ENCODE measurements at places on chromosomes 2 and 18.
A peak's percentile ranks its signal among the peaks of the same experiment; 100 is the strongest.

DNA sequence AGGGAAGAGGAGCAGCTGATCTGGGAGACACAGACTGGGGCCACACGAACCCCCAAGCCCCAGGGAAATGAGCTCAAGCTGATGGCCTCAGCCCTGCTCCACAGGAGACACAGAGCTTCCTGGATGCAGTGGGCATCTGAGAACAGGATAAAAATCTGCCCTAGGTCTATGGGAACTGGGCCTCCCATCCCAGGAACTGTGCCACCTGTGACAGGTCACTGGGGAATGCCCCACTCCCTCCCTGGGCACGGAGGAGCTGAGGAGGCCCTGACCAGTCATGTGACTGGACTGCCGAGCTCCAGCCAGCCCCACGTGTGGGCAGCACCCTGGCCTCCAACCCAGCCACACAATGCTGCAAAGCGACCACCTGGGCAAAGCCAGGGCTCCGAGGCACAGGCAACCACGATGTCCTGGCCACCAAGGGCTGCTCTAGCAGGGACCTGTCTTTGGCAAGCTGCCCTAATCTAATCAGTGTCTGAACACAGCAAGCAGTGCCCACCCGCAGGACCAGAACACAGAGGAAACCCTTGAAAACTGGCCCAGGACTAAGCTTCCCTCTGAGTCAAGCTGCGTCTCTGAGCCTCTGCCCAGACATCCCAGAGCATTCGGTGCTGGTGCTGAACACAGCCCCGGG, 57.8 kb upstream of the ID2 start:
- no peak for DNase-seq

DNA sequence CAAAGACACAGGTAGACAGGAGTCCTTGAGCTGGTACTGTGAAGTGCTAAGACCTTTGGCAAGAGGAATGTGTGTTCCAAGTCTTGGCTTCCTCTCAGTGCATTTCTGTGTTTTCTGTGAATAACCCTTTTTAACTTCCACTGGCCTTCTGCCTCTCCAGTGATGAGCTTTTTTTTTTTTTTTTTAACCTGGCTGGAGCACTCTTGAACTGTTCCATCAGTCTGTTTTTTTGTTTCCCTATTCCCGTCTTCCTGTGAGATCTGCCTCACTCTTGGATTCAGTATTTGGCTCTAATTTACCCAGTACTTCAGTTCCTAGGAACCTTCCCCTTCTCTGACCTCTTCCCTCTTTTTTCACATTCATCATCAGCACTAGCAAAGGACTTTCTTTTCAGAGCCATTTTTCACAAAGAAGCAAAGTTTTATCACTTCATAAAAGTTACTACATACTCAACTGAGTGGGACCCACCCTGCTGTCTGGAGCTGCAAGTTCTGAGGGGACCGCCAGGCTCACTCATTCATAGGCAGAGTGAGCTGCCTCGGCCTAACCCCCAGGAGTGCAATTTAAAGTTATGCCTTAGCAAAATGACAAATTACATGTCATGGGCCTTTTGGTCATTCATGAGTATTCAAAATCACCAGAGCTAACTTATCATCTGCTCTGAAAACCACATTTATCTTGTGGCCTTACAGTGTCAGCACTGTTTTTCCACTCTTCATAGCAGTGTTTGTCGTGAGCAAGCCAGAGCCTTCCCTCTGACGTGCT, 126.9 kb upstream of the DAPL1 start:
- DNase-seq, result no peak

DNA sequence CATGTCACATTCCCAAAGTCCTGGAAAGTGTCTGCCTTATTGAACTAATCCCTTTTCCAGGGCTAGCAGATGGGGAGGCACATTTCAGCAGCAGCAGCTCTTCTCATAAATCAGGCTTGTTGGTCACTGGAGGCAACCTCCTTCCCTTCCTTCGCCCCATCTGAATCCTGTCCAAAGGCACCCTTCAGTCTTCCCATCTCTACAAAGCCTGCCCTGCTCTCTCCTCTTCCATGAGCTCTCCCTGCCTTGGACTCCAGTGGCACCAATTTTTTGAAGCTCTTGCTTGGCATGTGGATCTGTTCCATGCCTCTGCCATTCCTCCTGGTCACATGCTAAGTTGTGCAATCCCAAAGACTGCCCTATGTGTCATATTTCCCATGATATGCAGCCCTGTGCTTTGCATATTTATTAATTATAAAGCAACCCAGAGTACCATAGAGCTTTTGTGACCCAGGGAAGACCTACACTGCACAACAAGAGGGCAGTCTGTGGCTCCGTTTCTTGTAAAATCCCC, 70.3 kb downstream of the ANTXR1 start:
- no peak for DNase-seq

GRCh38 chr2:58604096-58604495, 363.0 kb upstream of the FANCL start:
- DNase-seq, result no peak

- DNase-seq, result no peak
These were observed 294.5 kb upstream of the FBXO11 start for GRCh38 chr2:48200620-48201293.

DNA sequence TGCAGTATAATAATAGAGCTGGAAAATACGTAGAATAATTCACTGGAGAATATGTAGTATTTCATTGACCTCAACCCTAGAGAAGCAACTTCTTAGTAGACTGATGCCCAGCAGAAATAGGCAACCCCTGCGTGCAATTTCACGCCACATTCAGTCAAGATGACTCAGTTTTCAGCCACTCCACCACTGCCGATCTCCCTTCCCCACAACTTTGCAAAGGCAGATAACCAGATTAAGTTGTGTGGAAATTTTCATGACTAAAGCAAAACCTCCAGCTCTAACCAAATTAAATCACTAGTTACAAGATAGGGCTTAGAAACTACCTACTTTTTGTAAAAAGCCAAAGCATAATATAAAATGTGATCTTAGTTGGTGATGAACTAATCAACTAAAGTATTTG, 63.3 kb upstream of the STK17B start:
- no peak for DNase-seq

DNA sequence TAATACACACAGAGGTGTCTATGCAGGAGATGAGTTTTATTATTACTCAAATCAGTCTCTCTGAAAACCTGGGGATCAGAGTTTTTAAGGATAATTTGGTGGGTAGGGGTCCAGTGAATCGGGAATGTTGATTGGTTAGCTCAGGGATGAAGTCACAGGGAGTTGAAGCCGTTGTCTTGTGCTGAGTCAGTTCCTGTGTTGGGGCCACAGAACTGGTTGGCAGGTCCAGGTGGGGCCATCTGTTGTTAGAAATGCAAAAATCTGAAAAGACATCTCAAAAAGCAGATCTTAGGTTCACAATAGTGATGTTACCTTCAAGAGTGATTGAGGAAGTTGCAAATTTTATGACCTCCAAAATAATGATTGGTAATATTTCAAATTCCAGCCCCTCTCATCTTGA, 86.9 kb downstream of the VSNL1 start:
- DNase-seq, result no peak

- no peak for DNase-seq
These were observed 83.2 kb upstream of the TFCP2L1 start for GRCh38 chr2:121368155-121368554.

DNA sequence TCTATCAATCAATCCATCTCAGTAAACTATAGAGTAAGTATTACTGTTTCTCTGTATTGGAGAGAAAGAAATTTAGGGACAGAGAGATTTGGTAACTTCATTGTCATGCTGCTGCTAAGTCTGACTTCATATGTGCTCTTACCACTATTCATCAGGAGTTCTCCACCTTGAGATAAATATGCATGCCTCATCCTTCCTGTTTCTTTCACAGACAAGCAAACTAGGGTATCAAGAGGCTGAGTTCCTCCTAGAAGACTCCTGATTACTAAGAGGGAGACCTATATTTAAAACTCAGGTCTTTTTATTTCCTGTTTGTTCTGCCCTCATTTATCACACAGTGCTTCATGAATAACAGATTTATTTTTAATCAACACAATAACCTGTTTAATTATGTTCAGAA, 34.1 kb downstream of the RIT2 start:
- DNase-seq, result no peak

- no peak for DNase-seq
These were observed 51.7 kb upstream of the ATP5MC3 start for GRCh38 chr2:175233135-175233719.

GRCh38 chr2:225600444-225600843, 200.9 kb downstream of the NYAP2 start:
- no peak for DNase-seq

- no peak for DNase-seq
These were observed 45.1 kb upstream of the SEC11C start for GRCh38 chr18:59094569-59094968.

DNA sequence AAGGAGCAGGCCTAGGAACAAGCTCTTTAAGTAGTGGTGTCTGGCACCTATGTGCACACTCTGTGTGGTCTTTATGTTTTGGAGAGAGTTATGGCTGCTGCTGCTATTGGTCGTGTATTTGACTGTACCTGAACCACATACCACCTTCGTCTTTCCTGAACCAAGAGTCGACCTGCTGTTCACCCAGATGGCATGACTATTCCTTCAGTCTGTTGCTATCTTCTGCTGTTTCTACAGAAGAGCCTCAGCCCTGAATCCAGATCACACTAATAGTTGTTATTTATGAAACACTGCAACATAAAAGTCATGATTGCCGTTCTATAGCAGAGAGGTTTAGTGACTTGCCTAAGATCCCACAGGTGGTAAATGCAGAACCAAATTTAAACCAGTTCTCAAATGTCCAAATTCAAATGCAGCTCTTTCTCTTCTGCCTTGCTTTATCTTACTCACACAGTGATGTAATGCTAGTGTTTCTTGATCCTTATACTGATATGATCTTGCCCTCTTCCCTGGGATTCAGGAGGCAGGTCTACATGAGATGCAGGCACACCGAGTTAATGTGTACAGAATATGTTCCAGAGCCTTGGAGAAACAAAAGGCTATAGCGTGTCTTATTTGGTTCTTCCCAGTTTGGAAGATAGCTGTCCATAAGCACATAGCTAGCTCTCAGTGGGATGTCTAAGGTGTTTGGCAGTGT, 122.1 kb upstream of the FOSL2 start:
- DNase-seq, result no peak

- no peak for DNase-seq
These were observed 886 bp downstream of the PRKCE start for GRCh38 chr2:45652090-45653031.

GRCh38 chr2:241659150-241659739, 21.8 kb downstream of the ATG4B start:
- DNase-seq, result no peak

GRCh38 chr2:202194418-202194817, 44.0 kb downstream of the SUMO1 start:
- DNase-seq, result no peak

DNA sequence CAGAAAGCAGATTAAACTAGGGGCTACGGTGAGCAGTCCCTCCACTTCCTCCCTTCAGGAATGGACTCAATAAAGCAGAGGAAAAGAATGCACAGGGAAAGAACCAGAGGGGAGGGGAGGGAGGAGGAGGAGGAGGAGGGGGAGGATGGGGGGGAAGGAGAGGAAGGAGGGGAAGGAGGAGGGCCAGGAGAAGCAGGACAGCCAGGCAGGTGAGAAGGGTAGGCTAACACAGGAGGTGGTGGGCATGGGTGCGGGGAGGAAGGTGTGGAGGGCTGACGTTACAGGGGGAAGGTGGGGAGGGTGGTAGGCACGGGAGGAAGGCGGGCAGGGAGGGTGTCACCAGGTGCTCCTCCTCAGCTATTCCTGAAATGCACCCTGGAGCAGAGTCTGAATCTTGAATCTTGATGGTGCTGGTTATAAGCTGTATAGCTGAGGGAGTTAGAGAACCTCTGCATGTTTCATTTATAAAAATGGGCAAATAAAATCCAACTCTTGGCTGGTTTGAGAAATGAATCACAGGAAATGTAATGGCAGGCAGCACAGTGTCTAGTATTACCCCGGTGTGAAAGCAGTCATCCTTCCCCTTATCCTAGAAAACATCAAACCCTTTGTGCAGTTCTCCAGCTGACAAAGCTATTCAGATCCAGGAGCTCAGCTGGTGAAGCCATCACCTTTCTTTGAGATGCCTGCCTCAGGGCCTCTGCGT, 3.4 kb downstream of the TMEM18 start:
- DNase-seq, result no peak

DNA sequence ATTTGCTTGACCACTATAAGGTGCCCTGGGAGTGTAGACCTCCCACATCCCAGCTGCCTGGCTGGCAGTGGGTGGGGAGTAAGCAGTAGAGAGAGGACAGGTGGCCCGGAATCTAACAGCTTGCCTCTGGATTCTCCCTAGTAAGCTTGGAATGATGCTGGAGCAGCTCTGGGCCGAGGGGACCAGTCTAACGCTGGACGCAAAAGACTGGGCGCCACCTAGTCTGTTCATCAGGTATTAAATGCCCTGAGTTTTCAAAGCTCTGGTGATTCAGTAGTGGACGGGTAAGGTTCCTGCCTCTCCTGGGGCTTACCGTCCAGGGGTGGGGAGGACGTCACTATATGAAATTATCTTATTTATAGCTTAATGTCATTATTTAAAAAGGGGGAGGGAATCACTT, 648 bp upstream of the LYPD6B start:
- no peak for DNase-seq

- peak; percentile 27 for DNase-seq
These were observed 365 bp downstream of the CUL3 start for GRCh38 chr2:224584785-224585210.

DNA sequence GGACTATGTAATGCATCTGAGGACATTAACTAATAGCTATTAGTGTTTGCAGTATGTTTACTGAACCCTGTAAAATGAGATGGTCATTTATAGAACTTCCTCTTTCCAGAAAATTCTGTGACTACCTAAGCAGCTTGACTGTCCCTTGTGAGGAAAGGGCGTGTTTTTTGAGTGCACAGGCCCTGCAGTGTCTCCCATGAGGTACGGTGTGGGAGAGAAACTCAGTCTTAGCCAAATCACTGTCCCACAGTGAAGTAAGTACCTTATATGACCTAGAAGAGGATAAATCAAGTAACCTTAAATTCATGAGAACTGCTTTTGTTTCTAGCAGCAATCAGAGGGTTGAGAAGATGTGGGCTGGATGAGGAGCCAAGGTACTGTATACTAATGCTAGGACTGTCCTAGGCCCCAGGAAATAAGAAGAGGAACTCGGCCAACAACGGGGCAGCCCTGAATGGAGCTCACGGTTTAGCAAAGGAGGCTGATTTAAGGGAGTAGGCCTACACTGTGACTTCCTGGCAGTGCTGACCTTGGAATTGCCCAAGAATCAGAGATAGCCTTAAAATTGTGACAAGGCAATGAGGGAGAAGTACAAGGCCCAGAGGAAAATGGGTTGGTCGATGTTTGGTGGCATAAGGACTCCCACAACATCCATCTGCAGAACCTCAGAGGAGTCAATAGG, 103.5 kb upstream of the CTAGE1 start:
- DNase-seq, result no peak

DNA sequence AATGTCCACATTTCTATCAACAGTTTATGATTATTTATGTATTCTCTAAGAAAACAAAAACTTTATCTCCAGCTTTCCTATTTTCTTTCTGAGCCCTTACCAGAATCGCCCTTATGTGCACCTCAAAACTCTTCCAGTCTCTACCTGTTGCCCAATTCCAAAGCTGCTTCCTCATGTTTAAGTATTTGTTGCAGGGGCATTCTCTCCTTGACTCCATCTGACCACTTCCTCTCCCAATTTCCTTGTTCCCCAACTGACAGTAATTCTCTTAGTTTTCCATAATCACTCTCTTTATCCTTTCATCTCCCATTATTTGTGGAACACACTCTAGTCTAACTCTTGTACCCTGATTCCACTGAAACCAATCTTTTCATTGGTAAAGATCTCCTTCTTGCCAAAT, 105.4 kb upstream of the RBBP8 start:
- DNase-seq, result no peak
